ENCODE measurements at places on chromosomes 16 and 17.

- peak; percentile 48 for DNase-seq
These were observed at the start of gene TOM1L1 for GRCh38 chr17:54900457-54901229. TSS of gene TOM1L1 (plus strand) at chr17:54900852. CDS start at chr17:54900866, 14 bp downstream.

- DNase-seq = no peak
These were observed 81.2 kb downstream of the C16orf95 start for GRCh38 chr16:87235810-87236515.

- DNase-seq = no peak
These were observed 5.9 kb downstream of the ANKFN1 start for GRCh38 chr17:56158915-56159825.

DNA sequence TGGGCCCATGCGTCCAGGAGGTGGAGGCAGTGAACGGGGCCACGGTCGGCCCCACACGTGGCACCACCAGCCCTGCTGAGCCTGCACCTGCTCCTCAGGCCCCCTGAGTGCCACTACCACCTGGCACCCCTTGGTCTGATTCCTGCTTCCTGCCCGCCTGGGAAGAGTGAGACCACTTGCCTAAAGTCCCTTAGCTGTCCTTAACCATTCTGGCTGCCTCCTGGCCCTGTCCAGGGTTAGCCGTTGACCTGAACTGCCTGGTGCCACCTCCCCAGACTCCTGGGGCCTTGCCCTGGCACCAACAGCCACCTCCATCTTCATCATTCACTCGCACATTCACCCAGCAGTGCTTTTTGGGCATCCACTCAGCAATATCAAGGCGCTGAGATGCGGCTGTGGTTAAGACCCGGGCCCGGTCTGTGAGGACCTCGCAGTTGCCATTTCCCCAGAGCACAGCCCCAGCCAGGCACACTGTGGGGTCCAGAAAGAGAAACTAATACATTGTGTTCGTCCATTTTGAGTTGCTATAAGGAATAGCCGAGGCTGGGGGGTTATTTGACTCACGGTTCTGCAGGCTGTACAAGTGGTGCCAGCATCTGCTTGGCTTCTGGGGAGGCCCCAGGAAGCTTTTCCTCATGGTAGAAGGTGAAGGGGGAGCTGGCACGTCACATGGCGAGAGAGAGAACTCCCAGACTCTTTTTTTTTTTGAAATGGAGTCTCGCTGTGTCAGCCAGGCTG lies 318.4 kb downstream of the SEC14L1 start:
- no peak for DNase-seq

DNA sequence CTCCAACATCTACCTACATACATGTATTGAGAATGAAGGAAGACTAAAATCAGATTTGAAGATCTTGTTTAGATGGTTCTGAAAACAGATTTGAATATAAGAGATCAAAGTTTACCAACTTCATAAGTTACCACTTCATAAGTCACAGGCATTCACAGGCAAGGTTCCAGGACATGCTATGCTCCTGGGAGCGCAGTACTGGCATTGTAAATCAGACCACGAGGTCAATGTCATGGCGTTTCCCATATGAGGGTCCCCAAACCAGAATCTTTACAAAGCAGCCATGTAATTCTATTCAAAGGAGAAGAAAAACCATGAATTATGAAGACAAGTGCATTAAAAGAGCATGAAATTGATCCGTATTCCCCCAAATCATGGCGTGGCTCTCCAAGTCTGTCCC lies 3.0 kb downstream of the CDH11 start:
- DNase-seq = no peak

DNA sequence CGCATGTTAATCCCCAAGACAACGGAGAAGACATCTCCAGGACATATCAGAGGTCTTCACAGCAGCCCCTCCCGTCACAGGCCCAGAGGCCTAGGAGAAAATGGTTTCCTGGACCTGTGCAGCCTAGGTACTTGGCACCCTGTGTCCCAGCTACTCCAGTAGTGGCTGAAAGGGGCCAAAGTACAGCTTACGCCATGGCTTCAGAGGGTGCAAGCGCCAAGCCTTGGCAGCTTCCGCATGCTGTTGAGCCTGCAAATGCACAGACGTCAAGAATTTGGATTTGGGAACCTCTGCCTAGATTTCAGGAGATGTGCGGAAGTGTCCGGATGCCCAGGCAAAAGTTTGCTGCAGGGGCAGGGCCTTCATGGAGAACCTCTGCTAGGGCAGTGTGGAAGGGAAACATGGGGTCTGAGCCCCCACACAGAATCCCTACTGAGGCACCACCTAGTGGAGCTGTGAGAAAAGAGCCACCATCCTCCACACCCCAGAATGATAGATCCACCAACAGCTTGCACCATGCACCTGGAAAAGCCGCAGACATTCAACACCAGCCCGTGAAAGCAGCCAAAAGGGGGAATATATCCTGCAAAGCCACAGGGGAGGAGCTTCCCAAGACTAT lies 159.3 kb upstream of the COX10 start:
- DNase-seq = no peak

GRCh38 chr17:64174686-64175456 lies 44.9 kb upstream of the ERN1 start:
- peak; percentile 86 for DNase-seq

GRCh38 chr17:2191227-2191626 lies 112.4 kb downstream of the SMG6 start:
- DNase-seq = no peak

DNA sequence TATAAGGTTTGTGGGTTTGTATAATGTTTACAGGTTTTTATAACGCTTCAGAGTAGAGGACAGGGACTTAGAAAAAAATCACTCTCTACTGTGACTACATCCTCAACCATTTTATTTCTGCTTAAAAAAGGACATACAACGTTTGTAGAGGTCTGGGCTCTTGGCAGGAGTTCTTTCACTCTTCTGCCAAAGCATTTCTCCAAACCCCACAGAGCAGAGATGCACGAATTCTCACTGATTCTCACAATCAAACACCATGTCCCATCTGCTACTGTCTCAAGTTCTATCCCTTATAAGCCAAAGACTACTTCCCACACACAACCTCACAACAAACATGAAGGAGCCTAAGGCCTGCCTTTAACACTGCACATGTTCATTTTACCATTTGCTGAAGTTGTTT lies 7.0 kb upstream of the ANKFY1 start:
- no peak for DNase-seq

DNA sequence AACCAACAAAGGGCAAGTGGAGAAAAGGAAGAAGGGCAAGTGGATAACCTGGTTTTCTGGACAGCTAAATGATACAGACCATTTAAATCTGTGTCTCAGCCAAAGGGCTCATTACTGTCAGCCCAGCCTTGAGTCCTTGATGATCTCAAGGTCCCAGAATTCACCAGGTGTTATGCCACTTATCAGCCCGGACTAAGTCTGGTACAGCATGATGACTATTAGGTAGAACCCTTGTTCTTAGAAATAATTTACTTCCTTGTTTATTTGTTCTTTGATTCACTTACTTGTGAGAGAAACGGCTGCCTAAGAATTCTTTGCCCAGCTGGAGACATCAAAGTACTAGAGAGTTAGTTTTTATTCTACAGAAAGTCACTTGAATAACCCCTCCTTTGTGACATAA lies 3.5 kb downstream of the PDILT start:
- DNase-seq = no peak

- no peak for DNase-seq
These were observed 347.7 kb upstream of the KIF2B start for GRCh38 chr17:53475002-53475401.

DNA sequence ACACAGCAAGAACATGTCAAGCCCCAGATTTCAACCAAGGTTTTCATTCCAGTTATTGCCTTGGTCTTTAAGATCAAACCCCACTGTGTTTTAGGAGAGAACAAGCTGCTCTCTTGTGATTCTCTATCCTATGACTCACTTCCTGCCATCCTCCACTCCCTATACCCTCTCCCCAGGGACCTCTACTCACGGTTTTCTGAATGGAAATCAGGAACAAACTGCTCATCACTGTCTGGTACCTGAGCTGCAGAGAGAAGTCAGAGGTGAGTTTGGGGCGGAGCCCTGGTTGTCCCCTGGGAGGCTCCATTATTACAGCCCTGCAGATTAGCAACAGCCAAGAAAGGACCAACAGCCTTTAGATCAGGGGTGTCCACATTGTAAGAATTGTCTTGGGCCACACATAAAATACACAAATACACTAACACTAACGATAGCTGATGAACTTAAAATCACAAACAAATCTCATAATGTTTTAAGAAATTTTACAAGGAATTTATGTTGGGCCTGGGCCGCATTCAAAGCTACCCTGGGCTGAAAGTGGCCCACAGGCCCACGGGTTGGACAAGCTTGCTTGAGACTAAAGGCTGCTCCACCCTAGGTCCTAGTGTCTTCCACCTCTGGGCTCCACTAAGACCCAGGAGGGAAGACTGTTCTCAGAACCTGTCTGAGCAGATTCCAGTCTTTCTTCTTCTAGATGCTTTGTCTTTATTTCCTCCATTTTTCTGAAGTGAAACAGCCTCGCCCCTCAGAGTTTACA lies 9.7 kb downstream of the ETV4 start:
- peak; percentile 93 for DNase-seq

- no peak for DNase-seq
These were observed 14.2 kb downstream of the SLFN12L start for GRCh38 chr17:35523296-35523695.

GRCh38 chr17:50668025-50668837 lies 33.5 kb downstream of the ABCC3 start:
- DNase-seq = peak; percentile 49

DNA sequence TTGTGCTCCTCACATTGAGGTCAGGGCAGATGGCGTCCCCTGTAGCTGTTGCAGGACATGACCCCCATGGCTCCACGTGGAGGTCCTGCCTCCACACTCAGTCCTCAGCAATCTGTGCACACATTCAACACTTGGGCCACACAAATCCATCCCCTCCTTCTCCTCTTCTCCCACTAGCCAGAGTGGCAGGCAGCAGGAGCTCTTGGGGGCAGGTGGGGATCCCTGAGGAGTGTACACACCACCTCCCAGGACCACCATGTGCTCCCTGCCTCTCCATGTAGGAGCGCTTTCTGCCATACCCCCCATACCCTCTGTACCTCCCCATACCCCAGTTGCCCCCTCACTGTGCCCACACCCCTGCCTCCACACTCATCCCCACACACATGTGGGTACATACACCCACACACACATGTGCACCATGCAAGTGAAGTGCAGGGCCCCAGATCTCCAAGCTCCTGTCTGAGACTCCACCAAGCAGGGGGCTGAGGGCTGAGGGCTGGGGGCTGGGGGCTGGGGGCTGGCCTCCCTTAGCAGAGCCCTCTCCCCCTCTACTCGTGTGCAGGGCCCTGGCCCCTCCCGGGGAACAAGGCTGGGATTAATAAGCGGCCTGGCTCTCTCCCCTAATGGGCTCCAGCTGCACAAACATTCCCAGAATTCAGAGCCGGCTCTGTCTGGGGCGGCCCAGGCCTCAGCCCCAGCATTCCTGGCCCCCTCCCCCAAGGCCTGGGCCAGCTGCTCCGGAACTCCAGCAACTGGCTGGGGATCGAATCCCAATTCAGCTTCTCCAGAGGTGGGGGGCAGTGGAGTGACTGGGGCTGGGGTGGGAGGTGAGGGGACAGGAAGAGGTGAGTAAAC lies 48.2 kb upstream of the MEIOC start:
- DNase-seq = peak; percentile 62

- DNase-seq = peak; percentile 62
These were observed 1.1 kb downstream of the CD300H start for GRCh38 chr17:74566132-74566753.

DNA sequence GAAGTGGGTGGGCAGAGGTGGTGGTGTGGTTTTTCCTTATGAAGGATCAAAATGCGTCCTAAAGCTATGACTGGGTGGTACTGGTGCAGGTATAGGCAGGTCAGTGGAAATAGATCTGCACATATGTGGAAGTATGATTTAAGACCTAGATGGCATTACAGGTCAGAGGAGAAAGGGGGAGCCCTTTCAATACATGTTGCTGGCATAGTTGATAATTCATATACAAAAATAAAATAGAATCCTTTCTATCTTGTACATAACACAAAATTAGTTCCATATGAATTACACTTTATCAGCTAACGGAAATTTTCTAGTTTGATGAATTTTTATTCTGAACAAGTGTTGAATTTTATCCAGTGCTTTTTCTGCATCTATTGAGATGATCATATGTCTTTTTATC lies 20.8 kb upstream of the PIK3R5 start:
- no peak for DNase-seq

GRCh38 chr16:72468582-72468981 lies 296.6 kb upstream of the PMFBP1 start:
- peak; percentile 30 for DNase-seq

DNA sequence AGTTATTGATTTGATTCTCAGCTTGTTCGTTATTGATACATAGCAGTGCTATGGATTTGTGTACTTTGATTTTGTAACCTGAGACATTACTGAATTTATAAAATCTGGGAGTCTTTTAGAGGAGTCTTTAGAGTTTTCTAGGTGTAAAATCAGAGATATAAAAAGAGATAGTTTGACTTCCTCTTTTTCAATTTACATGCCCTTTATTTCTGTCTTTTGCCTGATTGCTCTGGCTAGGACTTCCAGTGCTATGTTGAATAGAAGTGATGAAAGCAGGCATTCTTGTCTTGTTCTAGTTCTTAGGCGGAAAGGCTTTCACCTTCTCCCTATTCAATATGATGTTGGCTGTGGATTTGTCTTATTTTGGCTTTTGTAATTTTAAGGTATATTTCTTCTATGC lies 106.2 kb downstream of the PHKB start:
- no peak for DNase-seq

Data from fibroblast of mammary gland (primary cell).